ENCODE measurements at places on chromosomes 4 and X. TPM values are rescaled to one million over a fixed set of nuclear protein-coding genes. Genes with fewer than 3 reads are reported as not detected.

The CABS1 gene
- 0.09 TPM for total RNA-seq

The CT45A3 gene
- not detected for total RNA-seq

The NUP62CL gene
- 9.8 TPM for total RNA-seq

The RNF128 gene
- not detected for total RNA-seq

The FAM184B gene
- 0.03 TPM for total RNA-seq

The C4orf50 gene
- 0.32 TPM for total RNA-seq

The LNX1 gene
- 0.43 TPM for total RNA-seq

The FATE1 gene
- total RNA-seq = not detected

The BRS3 gene
- total RNA-seq = not detected

The CENPVL2 gene
- 0.56 TPM for total RNA-seq

The RBM46 gene
- total RNA-seq = 0.09 TPM

All from neural progenitor cell (in vitro differentiated cells).